ENCODE measurements at places on chromosomes 12 and 14.

GRCh38 chr14:69876848-69877306, 2.3 kb upstream of the SMOC1 start:
- no peak for DNase-seq

- no peak for DNase-seq
These were observed 21.2 kb upstream of the CDKL1 start for GRCh38 chr14:50417853-50418252.

GRCh38 chr12:84605983-84606382, 306.6 kb downstream of the SLC6A15 start:
- no peak for DNase-seq

DNA sequence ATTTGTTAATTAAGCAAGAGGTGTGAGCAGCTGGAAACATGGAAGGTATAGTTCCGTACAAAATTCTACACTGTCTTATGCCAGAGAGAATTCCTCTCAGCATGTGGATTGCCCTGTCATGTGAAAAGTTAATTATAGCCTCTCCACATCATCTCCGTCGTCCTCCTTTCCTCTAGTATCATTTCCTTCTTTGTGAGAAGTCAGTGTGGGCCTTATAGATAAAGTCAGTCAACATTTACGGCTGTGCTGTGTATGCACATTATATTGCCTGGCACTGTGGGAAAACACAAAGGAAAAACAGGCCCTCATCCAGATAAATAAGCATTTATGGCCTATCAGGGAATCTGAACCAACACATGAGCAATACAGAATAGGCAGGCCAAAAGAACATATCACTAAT, 236.6 kb downstream of the SEC23A start:
- DNase-seq: no peak

DNA sequence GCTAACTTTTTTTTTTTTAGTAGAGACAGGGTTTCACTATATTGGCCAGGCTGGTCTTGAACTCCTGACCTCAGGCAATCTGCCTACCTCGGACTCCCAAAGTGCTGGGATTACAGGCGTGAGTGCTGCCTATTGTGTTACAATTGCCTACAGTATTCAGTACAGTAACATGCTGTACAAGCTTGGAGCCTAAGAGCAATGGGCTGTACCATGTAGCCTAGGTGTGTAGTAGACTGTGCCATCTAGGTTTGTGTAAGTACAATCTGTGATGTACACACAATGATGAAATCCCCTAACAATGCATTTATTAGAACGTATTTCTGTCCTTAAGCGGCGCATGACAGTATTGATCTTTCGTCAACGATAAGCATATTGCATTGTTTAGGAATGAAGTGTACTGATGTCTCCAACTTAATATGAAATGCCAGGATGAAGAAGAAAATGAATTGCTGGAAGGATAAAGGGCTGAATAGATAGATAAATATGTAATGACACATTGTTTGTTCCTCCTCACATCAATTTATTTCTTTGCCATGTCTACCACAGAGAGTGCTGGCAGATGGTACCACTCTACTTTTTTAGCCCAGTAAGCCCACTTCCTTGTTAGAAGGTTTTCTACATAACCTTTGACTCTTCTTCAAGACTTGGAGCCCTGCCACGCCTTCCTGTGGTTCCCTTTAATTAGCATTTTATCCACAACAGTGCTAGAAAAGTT, 467.5 kb downstream of the VRK1 start:
- no peak for DNase-seq

DNA sequence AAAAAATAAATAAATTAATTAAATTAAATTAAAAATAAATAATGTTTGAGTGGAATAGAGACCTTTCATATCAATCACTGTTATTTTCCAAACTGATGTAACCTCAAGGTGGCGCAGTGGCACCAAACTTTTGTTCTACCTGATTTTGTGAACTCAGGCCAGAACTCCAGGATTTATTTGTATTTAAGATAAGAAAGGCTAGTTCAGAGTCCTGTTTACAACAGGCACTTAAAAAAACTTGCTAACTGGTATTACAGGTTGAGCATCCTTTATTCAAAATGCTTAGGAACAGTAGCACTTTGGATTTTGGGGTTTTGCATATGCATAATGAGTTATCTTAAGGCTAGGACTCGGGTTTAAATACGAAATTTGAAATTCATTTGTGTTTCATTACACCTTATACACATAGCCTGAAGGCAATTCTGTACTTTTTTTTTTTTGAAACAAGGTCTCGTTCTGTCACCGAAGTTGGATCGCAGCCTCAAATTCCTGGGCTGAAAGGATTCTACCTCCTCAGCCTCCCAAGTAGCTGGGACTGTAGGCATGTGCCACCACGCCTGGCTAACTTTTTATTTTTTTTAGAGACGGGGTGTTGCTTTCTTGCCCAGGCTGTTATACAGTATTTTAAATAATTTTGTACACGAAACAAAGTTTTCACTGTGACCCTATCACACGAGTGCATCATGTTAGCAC, 32.4 kb downstream of the YY1 start:
- DNase-seq: no peak

- no peak for DNase-seq
These were observed 204.6 kb upstream of the FLRT2 start for GRCh38 chr14:85325134-85326017.

DNA sequence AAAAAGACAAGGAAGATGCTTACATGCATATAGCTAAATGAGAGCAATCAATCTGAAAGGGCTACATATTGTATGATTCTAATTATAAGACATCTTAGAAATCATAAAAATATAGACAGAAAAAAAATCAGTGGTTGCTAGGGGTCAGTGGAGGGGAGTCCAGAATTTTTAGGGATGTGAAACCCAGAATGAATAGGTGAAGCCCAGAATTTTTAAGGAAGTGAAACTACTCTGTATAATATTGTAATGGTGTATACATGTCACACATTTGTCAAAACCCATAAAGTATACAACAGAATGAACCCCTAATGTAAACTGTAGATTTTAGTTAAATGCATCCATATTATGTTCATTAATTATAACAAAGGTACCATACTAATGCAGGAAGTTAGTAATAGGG, 713.2 kb downstream of the FLRT2 start:
- DNase-seq: no peak

DNA sequence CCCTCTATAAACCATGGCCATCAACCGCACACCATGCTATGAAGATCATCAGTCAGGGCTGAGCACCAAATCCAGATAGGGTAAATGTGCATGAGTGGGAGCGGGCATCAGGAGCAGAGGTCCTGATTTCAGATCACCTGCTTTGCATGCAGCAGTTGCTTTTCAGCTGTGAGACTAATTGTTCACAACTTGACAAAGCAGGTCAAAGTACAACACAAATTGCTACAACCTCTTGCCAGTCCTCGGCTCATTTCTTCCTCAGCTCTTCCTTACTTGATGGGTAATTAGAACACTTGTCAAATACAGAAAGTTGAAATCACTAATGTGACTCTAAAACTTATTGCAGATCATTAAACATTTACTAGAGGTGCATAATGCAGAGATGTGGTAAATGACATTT, 171.6 kb downstream of the PPM1H start:
- DNase-seq: no peak

DNA sequence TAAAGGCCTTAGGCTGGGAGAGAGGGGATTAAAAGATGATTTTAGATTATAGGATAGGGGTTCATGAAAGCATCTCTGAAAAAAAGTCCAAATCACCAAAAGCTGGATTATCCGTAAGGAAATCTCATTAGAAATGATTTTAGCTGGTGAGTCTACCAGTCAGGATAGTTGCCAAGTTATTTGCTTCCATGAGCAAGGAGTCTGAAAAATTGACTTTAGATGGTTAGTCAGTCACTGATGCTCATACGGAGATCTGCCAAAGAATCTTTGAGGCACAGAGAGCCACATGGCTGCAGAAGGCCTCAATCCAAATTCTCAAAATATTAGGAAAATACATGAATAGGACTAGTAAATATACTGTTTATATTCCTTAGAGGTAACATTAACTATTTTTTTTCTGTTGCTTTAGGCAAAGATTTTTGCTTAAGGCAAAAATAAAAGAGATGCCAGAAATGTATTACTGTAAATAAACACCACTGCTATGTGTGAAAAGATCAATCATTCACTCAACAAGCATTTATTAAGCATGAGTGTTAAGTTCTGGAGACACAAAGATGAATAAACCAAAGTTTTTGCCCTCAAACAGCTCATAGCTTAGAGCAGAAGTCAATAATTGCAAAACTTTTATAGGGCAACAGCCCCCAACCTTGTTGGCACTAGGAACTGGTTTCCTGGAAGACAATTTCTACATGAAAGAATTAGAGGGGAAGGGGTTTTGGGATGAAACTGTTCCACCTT, 105.2 kb downstream of the BBS10 start:
- DNase-seq: no peak

DNA sequence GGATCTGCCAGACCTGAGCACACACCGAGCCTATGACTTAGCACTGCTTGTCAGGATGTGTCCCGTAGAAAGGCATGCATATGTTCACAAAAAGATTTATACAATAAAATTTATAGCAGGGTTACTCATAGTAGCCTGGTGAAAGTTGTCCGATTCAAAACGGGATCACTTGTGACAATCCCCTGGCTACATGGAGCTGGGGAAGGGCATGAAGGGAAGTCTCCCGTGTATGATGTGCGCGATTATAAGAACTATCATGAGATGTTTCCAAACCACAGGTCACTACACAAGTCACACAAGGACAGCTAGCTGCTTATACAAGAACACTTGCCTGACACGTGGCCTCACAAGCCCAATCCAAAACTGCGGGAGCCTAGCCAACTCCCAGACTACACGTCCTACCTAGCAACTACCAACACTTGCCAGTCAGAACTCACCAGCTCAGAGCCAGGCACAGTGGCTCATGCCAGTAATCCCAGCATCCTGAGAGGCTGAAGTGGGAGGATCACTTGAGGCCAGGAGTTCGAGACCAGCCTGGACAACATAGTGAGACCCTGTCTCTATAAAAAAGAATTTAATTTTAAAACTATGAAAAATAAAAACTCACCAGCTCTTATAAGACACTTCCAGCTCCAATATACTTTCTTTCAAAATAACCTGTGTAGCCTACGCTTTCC, 7.5 kb upstream of the CDCA4 start:
- no peak for DNase-seq

DNA sequence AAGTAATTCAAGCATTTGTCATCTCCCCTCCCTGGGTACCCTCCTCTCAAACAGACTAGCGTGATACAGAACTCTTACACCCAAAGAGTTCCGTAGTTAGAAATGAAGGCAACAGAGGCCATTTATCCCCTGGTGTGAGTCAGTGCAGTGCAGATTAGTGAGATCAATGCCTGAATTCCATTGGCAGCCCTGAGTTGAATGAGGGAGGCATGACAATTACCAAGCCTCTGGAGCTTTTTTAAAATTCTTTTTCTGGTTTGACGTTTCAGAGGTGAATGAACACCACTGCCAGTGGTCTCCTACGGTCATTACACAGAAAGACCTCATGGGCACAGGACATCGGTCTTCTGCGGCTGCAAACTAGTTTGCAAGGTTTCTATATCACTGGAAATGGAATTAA, 94.4 kb downstream of the PRIMA1 start:
- DNase-seq: no peak

DNA sequence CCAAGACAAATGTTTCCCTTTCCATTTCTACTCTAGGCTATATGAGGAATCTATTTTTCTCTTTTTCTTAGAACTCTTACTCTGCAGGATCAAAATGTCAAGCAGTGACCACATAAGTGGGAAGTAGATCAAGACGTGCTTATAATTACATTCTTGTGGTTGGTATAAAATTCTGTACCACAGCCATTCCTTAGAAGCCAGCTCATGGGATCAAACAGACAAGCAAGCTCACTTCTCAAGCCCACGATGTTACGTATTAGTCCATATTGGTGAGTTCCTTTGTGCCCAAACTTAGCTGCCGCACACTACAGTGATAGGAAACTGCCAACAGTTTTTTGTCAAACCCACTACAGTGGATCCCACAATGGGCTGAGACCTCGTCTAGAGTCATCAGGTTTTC, 53.4 kb downstream of the IFNG start:
- DNase-seq: no peak

- DNase-seq: no peak
These were observed 485.6 kb downstream of the LRIG3 start for GRCh38 chr12:58434726-58435125.

Measured in T-helper 22 cell (primary cell).